BJ (cell line): ENCODE measurements at places on chromosomes 5 and 9.

- peak; percentile 72 for DNase-seq
These were observed 206.6 kb upstream of the RFX3 start for GRCh38 chr9:3732077-3733038.

GRCh38 chr5:172487671-172488070 lies 33.3 kb upstream of the SH3PXD2B start:
- no peak for DNase-seq

- DNase-seq: no peak
These were observed 393.3 kb downstream of the PLK2 start for GRCh38 chr5:58066557-58066956.

DNA sequence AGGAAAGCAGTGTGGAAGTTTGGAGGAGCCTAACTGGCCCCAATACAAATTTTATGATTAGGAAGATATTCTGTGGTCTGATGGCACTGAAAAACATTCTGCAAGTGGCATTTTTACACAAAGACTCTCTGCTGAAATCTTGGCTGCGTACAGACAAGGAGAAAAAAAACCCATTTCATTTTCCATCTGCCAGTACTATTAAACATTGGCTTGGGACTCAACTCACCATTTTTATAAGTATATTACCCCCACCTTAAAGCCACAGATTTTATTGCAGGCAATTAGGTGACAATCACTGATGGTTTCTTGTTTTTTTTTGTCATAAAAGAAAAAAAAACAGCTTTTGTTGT lies 206.9 kb downstream of the PTTG1 start:
- DNase-seq: no peak

DNA sequence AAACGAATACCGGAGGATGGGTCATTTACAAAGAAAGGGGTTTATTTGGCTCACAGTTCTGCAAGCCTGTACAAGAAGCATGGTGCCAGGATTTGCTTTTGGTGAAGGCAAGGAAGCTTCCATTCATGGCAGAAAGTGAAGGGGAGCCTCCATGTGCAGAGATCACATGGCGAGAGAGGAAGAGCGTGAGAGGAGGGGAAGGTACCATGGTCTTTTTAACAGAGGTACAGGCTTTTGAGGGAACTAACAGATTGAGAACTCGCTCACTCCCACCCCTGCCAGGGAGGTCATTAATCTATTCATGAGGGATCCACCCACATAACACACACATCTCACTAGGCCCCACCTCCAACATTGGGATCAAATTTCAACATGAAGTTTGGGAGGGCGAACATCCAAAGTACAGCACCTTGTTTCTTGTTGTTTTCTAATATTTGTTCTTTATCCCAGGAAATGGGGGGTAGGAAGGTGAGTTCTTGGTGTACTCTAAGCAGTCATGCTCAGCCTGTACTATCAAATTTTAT lies 18.5 kb downstream of the TMC1 start:
- no peak for DNase-seq

GRCh38 chr5:55900068-55900467 lies 48.9 kb downstream of the IL31RA start:
- DNase-seq: no peak

- no peak for DNase-seq
These were observed 28.7 kb downstream of the TPPP start for GRCh38 chr5:664343-664993.

DNA sequence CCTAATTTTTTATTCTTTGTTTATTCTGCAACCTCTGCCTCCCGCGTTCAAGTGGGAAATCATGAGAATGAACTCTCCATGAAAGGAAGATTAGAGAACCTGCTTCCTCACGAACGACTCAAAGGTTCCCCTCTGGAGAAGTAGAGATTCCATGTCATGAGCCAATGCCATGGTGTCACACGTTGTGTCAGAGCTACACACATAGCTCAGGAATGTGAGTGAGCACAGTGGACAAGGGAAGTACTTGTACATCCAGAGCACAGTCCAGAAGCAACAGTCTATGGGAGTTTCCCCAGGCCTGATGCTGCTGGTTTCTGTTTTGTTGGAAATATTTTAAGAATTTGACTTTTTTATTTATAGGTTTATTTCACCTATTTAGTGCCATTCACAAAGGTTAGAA lies 26.8 kb upstream of the PPP2CA start:
- peak; percentile 59 for DNase-seq
